ENCODE measurements at places on chromosomes 7 and 10. TPM values are rescaled to one million over a fixed set of nuclear protein-coding genes. Genes with fewer than 3 reads are reported as not detected.

Gene KNDC1
- total RNA-seq = not detected

Gene CYP26C1
- total RNA-seq = 0.30 TPM

Gene C10orf67
- total RNA-seq = not detected

Gene C7orf57
- total RNA-seq = not detected

Gene SH3PXD2A
- 0.22 TPM for total RNA-seq

DNA sequence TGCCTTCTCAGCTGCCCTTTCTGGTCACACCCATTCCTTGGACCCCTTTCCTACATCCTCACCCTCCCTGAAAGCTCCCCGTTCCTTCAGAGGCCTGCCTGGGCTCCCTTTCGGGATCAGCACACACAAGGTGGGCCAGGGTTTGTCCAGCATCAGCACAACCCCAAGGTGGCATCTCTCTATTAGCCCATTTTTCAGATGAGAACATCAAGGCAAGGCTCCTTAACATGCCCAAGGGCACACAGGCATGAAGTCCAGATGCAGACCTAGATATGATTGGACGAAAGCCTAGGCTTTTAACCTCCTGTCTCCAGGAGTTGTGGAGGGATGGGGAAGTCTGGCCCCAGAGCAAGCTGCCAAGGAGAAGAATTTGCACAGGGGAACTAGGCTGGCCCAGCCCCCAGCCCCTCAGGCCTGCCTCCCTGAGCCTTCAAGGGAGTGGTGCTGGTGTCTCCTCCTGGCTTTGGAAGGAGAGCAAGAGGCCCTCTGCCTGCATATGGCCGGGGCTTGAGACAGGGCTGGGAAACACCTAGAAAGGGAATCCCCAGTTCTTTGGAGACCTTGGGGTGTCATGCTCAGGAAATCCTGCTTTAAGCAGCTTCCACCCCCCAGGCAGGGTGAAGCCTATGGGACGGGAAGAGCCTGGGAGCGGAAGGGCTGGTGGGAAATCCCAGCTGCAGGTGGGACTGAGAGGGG, 9.0 kb upstream of the VSIR start:
- no peaks in the 10 kb centered on the region for H3K27me3 ChIP-seq
- H3K36me3 ChIP-seq = no peaks in the 10 kb centered on the region

- H3K27ac ChIP-seq = no peak overlapping the region
- H3K4me1 ChIP-seq = no peaks in the 10 kb centered on the region
- H3K36me3 ChIP-seq = no peaks in the 10 kb centered on the region
- H3K27me3 ChIP-seq = no peaks in the 10 kb centered on the region
- no peak overlapping the region for H3K4me3 ChIP-seq
These were observed 123.3 kb upstream of the GAD2 start for GRCh38 chr10:26093229-26093628.

Gene SVIL
- not detected for total RNA-seq

GRCh38 chr10:78642269-78642816, 426.4 kb upstream of the ZMIZ1 start:
- no peak overlapping the region for H3K4me3 ChIP-seq
- peaks cover 25% of the 10 kb centered on the region for H3K4me1 ChIP-seq
- DNase-seq = no peak
- no peaks in the 10 kb centered on the region for H3K27me3 ChIP-seq

- H3K36me3 ChIP-seq = no peaks in the 10 kb centered on the region
- no peak for DNase-seq
- H3K27me3 ChIP-seq = no peaks in the 10 kb centered on the region
- H3K27ac ChIP-seq = no peak overlapping the region
- H3K4me3 ChIP-seq = no peak overlapping the region
These were observed 5.9 kb downstream of the FEZF1 start for GRCh38 chr7:122298618-122299017.

DNA sequence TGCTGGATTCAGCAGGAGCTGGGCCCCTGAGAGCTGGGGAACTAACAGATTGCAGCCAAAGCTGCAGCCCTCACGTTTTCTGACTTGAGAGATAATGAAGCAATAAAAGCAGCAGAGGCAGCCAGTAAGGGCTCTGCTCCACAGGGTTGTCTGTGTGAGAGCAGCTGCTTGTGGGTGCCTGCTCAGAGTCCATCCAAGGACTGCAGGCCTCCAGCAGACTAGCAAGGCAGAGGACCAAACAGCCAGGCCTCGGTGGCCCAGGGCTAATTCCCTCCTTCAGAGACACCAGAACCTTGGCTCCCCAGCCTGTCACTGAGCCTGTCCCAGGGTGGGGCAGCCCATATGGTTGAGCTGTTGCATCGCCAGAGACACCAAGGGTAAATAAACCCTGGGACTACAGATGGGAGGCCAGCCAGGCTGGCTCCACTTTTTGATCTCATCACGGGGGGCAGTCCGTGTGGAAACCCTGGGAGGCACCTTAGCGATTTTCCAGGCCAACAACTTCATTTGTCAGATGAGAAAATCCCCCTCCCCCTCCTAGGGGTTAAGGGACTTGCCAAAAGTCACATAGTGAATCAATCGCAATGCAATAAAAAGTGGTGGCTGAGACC, 229.2 kb downstream of the WDR11 start:
- no peaks in the 10 kb centered on the region for H3K27me3 ChIP-seq
- no peaks in the 10 kb centered on the region for H3K4me1 ChIP-seq
- no peak for DNase-seq
- no peak overlapping the region for H3K4me3 ChIP-seq

Gene ATP6V0E2
- 14.1 TPM for total RNA-seq

Gene CNPY1
- not detected for total RNA-seq

GRCh38 chr10:7606951-7607404, 59.8 kb downstream of the ITIH5 start:
- H3K4me1 ChIP-seq = no peaks in the 10 kb centered on the region
- DNase-seq = no peak
- no peaks in the 10 kb centered on the region for H3K27me3 ChIP-seq
- no peaks in the 10 kb centered on the region for H3K36me3 ChIP-seq

DNA sequence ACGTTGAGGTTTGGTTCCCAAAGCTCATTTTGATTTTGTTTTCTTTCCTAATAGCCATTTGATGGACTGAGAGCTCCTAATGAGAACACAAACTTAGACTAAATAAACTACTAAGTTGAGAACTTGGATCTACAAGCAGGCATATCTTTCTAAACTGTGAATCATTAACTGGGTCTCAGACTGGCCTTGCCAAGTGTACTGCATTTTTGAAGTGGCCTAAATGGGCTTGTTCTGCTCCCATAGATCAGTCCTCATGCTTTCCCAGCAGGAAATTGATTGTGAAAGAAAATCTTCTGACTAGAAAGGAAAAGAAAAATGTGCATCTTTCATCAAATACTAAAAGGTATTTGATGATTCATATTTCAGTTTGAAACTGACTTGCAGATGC, 46.7 kb upstream of the RBM33 start:
- DNase-seq = no peak
- H3K4me3 ChIP-seq = no peak overlapping the region
- peaks cover 6% of the 10 kb centered on the region for H3K4me1 ChIP-seq
- H3K27me3 ChIP-seq = no peaks in the 10 kb centered on the region

Gene CPA5
- not detected for total RNA-seq

GRCh38 chr7:137482466-137482865, 138.9 kb upstream of the PTN start:
- no peak overlapping the region for H3K27ac ChIP-seq
- no peak for DNase-seq
- H3K4me3 ChIP-seq = no peak overlapping the region
- no peaks in the 10 kb centered on the region for H3K36me3 ChIP-seq
- H3K4me1 ChIP-seq = no peaks in the 10 kb centered on the region

DNA sequence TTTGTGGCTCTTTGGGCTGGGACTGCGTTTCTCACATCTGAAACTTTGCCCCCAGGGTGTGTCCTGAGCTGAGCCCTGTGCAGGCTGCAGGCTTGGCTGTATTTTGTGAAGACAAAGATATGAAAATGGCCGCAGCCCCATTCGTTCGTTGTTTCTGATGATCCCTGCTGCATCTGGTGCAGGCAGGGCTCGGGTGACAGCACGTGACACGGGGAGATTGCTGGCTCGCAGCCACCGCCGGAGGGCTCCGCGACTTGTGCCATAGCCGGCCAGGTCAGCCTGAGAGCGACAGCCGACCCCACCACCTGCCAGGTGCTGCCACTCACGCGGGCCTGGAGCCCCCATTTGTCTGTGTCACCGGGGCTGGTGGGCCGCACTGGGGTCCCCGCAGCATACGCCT, 81.3 kb downstream of the ZRANB1 start:
- no peaks in the 10 kb centered on the region for H3K36me3 ChIP-seq
- H3K4me1 ChIP-seq = peaks cover 28% of the 10 kb centered on the region
- H3K4me3 ChIP-seq = no peak overlapping the region
